ENCODE measurements at places on chromosomes 11 and 22.

- DNase-seq: no peak
Measured at GRCh38 chr22:41146573-41146972, 54.2 kb downstream of the EP300 start.

GRCh38 chr11:13434247-13435205 lies 28.5 kb downstream of the BTBD10 start:
- DNase-seq: no peak

DNA sequence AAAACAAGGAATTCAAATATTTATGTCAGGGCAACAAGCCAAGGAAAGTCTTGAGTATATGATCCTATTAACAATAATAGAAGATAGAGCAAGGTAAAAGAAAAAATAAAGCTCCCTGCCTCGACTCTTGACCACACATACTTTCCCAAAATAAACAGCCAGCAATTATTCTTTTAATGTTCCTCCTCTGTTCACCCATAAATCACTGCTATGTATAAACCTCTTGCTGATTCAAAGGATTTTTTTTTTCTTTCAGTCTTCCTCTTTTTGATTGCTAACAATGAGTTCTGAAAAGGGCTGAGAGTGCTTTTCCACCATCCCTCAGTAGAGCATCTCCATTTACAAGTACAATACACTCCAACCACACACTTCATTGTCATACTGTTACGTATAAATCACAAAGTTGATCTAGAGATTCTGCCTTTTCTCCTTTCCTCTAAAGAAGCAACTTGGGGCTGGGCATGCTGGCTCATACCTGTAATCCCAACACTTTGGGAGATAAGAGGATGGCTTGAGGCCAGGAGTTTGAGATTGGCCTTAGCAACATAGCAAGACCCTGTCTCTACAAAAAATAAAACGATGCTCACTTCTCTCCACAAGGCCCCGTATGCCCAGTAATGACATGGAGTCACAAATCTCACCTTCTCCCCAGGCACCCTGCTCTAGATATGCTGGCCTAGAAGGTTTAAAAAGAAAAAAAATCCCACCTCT lies 24.0 kb downstream of the RAB30 start:
- no peak for DNase-seq

DNA sequence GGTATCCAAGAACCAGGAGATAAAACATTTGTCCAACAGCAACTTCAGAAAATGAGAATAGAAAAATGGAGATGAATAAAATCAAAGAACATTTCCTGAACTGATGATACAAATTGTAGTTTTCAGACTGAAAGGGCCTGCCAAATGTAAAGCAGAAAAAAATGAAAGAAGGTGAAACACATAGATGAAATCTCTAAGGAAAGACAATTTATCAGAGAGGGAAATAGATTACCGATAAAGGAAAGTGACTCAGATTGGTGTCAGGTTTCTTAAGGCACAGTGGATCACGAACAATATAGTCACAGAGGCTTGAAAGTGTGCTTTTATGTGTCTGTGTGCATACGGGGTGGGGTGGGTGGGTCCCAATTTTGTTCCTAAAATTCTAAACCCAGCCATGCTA lies 4.1 kb upstream of the STT3A start:
- no peak for DNase-seq

- no peak for DNase-seq
Measured at GRCh38 chr22:30332551-30332950, 5.8 kb upstream of the TBC1D10A start.

DNA sequence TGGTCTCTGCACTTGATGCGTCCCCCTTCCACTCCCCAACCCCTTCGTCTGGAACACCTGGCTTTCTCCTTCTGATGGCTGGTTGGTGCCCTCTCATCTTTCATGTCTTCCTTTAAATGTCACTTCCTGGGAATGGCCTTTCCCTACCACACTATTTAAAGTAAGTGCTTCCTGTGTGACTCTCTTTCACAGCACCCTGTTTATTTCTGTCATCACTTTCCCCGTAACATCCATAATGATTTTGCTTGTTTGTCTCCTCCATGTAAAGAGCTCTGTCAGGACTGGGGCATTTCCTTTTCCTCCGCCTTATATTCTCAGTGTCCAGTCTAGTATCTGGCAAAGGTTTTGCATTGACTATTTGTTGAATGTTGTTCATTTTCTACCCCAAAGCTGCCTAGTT lies 143.0 kb downstream of the DBX1 start:
- DNase-seq: no peak

DNA sequence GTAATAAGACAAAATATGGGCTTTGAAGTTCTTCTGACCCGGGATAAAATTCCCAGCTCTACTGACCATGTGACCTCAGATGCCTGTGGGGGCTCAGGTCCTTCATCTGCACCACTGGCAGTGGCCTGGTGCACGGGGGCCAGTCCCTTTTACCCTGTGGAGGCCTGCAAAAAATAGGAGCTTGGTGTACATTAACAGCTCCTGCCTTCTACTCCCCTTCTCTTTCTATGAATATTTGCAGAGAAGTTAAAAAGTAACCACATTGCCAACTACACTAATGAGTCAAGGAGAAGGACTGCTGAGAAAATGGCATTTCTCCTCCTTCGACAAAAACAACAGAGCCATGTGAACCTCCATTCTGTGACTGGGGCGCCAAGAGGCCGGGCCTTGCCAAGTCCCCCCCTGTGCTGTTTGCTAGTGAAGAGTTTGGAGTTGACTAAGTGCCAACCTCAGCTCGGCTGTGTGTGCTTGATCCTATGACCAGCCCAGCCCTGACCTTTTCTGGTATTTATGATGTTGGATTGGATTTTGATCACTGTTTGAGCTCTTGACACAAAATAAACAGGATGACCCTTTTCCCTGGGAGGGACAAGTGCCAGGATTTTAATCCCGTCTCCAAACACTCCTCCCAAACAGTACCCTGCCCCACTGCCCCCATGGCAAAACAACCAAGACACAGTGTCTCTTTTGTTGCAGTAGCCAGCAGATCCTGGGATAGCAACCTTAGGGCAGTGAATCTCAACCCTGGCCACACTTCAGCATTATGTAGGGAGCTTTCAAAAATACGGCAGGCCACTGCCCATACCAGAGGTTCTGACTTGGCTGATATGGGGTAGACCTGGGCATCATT lies 380.1 kb downstream of the LARGE1 start:
- DNase-seq: no peak

DNA sequence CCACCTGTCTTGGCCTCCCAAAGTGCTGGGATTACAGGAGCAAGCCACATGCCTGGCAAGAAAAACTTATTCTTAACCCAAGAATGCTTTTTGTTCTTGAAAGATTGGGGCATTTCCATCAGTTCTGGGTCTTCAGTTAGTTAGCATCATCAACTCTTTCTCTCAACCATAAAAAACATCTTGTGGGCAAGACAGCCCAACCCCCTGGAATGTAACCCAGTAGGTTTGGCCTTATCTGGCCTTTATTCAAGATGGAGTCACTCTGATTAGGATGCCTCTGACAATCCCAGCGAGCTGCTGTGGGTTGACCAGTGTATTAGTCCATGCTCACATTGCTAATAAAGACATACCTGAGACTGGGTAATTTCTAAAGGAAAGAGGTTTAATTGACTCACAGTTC lies 9.2 kb upstream of the TPCN2 start:
- no peak for DNase-seq
